Trophoblast cell (in vitro differentiated cells and primary cell): ENCODE measurements at places on chromosomes 5 and 9.

DNA sequence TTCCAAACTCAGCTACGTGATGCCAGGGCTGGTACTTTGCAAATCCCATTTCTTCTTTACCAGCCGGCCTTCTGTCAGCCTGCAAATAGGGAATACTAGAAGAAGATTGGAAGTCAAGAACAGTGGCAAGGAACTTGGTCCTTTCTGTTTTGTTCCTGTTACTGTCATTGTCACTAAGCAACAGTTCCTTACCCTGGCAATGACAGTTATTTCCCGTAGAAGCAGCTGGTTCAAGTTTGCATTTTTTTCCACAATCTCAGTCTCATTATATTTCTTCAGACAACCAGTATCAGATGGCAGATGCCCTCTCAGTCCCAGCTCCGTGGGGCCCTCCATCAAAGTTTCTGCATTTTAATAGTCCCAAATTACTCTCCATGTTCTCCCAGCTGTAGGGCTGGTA lies 9.1 kb upstream of the C1QTNF2 start:
- no peaks in the 10 kb centered on the region for H3K27me3 ChIP-seq
- H3K36me3 ChIP-seq = no peaks in the 10 kb centered on the region
- peak; percentile 66 for DNase-seq
- H3K4me1 ChIP-seq = no peaks in the 10 kb centered on the region
- no peak overlapping the region for H3K27ac ChIP-seq
- no peak overlapping the region for H3K4me3 ChIP-seq

DNA sequence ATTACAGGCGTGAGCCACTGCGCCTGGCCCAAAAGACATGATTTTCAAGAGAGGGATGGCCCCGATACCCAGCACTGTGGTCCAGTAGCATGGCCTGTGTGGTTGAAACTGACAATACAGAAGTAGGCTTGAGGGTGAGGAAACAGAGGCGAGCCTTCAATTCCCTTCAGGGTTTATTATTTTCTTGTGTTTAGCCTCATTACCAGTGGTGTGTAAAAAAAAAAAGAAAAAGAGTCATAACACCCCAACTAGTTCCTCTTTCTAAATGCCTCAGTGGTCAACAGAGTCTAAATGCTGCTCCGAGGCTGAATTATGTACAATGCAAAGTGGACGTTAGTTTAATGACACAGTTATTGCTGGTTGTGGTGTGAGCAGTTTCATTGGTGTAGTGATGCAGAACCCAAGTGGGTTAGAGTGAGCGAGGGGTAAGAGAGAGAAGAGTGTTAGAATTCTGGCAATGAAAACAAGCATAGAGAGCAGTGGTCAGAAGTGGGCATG lies 58.8 kb downstream of the SNX30 start:
- no peaks in the 10 kb centered on the region for H3K36me3 ChIP-seq
- no peaks in the 10 kb centered on the region for H3K27me3 ChIP-seq
- H3K4me1 ChIP-seq = peaks cover 5% of the 10 kb centered on the region
- H3K4me3 ChIP-seq = no peak overlapping the region

- no peak overlapping the region for H3K4me3 ChIP-seq
- DNase-seq = no peak
- H3K36me3 ChIP-seq = no peaks in the 10 kb centered on the region
- no peaks in the 10 kb centered on the region for H3K4me1 ChIP-seq
- no peaks in the 10 kb centered on the region for H3K27me3 ChIP-seq
These were observed 7.9 kb upstream of the AMBP start for GRCh38 chr9:114086009-114086408.

GRCh38 chr5:179792612-179793467 lies 946 bp upstream of the LTC4S start:
- no peaks in the 10 kb centered on the region for H3K27me3 ChIP-seq
- peaks cover 15% of the 10 kb centered on the region for H3K4me1 ChIP-seq
- DNase-seq = no peak
- H3K4me3 ChIP-seq = no peak overlapping the region
- H3K36me3 ChIP-seq = peaks cover 12% of the 10 kb centered on the region

DNA sequence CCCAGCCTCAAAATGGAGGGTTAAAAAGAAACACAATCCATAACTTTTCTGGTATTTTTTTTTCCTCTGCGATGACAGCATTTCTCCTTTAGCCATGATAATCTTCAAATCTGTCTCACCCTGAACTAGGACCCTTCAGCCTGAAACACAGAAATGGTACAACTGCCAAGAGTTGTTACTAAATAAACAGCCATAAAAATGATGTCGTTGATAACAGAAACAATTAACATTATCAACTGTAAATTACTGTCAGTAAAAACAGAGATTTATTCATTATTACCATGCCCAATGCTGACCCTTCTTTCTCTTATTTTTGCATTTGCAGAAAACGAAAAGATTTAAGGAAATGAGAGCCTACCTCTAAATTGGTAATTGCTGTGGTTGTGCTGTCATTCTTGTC lies 19.4 kb upstream of the MIER3 start:
- H3K4me3 ChIP-seq = no peak overlapping the region
- peaks cover 2% of the 10 kb centered on the region for H3K4me1 ChIP-seq
- DNase-seq = no peak

DNA sequence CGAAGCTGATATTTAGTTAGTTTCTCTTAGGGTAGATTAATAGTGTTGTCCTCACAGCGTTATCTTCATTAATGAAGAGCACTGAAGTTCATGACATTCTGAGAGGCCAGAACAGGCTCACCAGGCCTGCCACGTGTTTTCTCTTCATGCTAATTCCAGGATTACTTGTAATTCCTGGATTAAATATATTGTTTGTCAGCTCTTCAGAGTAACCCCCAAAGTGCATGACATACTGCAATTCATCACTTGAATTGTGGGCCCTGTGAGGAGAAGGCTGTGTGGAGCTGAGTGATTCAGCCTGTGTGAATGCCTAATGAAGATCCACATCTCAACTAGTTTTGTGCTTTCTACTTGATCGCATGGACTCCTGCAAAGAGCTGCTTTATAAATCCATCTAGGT lies 401.0 kb upstream of the ADAMTSL1 start:
- no peak overlapping the region for H3K4me3 ChIP-seq
- DNase-seq = no peak
- no peaks in the 10 kb centered on the region for H3K27me3 ChIP-seq
- no peak overlapping the region for H3K27ac ChIP-seq
- H3K4me1 ChIP-seq = no peaks in the 10 kb centered on the region

GRCh38 chr9:129849901-129850300 lies 14.6 kb downstream of the USP20 start:
- no peak overlapping the region for H3K27ac ChIP-seq
- H3K4me3 ChIP-seq = no peak overlapping the region
- H3K27me3 ChIP-seq = no peaks in the 10 kb centered on the region
- H3K36me3 ChIP-seq = peaks cover 3% of the 10 kb centered on the region
- DNase-seq = no peak
- H3K4me1 ChIP-seq = peaks cover 14% of the 10 kb centered on the region
